ENCODE measurements at places on chromosomes 4 and X.

GRCh38 chr4:184818216-184818564 lies 7.6 kb downstream of the ACSL1 start:
- no peak for DNase-seq

- DNase-seq: no peak
Measured at GRCh38 chr4:4269331-4269731, 20.6 kb downstream of the LYAR start.

DNA sequence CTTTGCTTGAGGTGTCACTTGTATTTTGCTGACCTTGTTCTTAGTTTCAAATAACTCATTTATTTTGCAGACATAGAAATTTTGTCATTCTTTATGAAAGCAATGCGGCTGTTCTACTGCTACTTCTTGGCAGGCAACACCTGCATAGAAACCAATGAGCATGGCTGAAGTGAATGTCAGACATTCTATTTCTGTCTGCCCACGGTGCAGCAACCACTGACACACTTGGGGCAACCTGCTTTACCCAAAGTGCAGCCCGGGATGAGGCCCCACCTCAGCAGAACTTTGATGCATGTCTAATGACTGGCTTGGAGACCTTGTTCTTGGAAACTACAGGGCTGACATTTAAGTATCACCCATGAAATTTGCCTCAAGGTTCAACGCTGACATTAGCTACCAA lies 93.6 kb downstream of the RBM47 start:
- DNase-seq: no peak

DNA sequence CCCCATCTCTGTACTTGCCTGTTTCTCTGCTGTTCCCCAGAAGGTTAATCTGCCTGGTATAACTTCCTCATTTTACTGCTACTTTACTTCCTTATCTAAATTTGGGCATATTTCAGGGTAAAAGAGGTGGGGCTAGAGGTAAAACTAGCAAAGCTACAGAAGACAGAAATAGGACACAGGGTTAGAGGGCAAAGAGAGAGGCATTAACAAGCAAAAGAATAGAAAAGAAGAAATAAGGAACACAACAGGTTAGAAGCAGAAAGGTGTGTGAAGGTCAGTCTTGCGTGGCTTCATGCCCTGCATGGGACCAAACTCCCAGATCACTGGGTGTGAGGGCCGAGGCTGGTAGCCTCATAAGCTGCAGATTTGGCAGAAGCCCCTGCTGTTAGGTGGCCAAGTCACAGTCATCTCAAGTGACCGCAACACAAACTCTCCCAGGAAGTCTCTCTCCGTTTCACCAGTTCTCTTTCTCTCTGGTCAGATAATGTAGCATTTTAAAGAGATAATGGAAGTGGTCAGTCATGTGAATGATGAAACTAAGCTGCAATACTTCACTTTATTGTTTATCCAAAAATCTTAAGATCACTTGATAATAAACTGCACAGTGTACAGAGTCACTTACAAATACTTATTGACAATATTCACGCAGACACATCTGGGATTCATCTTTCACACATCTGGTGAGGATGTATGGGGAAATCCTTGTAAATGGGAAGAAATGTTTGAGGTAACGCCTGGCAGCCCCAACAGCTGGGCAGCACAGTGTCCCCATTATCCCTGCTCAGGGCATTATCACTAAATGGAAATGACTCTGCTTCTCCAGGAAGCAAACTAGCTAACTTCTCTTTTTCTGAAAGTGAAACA lies 16.4 kb downstream of the TMEM154 start:
- no peak for DNase-seq

DNA sequence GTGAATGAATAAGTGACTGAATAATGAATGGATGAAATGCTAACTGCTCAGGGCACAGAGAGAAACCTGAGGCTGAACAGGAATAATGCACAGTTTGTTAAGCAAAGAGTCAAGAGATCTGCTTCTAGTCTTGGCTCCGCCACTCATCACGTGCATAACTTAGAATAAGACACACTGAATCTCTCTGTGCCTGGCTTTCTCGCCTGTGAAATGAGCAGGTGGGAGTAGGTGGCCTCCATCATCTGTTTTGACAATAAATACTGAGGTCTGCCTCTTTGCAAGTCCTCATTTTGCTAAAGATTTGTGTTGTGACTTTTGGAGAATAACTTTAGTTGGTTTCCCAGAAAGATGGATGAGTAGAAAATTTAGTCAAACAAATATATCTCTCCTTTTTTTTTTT lies 318.0 kb downstream of the FBXW7 start:
- no peak for DNase-seq

DNA sequence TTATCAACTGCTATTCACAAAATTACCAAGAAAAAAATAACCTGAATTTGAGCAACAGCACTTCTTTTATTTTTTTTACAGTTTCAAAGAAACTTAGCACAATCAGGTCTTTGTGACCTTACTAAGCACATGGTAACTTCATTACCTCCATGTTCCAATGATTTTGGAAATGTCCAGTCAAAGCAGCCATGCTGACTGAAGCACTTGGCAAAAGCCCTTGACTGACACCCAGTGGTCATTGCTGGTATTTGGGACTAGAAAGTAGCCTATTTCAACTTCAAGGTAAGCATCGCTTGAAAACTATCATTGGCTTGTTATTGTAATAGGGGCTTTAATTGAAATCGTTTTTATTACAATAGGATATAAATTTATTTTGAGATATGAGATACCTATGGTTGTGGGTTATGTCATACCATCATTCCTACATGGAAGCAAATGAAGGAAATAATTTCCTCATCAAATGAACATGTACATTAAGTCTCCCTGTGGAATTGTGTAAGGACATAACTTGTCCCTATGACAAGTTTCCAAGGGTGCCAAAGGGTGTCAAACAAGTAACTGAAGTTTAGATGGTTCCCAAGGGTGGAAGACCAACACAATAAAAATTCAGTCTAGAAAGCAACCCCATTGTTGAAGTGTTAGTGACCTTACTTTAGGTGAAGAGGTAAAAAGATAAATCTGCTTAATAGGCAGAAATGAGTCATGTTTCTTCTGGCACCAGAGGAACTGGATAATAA lies 15.2 kb upstream of the ANXA10 start:
- DNase-seq: peak; percentile 37

DNA sequence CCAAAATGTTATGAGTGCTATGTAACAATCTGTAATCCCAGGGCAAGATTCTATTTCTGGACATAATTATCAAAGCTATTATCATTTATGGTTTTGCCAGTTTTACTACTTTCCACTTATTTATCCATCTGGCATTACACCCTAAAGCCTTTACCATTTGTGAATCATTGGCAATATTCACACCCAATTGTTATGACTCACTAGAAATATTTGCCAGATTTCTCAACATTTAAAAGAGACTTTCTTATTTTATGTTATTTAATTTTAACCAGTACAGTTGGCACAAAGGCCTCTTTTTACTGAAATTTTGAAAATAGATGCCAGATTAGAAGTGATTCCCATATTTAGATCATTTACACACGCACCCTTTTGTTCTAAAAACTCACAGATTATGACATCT lies 242.7 kb upstream of the WDFY3 start:
- DNase-seq: no peak

DNA sequence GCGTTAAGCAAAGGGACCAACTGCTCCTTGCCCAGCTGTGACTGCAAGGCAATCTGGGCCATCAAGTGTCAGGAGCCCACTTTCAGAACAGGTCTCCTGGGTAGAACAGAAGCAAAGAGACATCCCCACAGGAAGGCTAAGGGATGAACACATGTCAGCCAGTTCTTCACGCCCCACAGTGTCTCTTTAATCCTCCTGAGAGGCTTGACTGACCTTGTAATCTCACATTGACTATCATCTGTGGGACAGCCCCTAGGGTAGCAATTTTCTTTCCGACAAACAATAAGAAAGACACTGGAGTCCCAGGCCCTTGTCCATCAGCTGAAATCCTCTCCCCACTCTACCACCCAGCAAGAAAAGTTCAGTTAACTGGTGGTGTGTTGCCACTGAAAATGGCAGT lies 1.0 kb downstream of the CHRDL1 start:
- no peak for DNase-seq

GRCh38 chr4:37440501-37440900 lies 196.0 kb downstream of the NWD2 start:
- no peak for DNase-seq

DNA sequence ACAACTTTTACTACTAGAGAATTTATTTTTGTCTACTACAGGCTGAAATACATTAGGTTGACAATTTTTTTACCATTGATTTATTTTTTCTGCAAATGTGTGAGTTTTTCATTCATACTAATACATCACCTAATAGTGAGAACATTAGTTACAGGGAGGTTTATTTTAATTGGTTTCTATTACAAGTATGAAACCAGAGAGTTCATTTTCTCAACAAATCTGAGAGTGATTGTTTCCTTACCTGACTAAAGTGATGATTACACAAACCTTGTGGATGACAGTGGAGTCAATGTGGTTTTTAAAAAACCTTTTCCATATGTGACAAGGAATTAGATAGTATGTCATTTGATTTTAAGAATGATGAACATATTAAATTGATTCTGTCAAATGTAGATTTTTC lies 227.4 kb downstream of the PALLD start:
- no peak for DNase-seq

DNA sequence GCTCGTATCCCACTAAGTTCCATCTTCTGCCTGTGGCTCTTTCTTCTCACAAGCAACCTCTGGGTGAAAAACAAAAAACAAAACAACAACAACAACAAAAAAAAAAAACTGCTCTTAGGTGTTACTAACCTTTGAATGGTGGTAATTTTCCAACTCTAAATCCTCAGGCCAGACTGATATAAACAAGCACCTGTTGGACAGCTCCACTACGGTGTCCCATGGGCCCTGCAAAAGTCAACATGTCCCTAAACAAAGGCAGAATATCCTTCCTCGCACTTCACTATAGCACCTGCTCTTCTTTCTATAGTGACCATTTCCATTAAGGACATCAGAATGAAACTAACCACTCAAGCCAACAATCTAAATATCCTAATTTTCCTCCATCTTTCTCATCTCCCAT lies 54.6 kb upstream of the PARM1 start:
- DNase-seq: no peak

DNA sequence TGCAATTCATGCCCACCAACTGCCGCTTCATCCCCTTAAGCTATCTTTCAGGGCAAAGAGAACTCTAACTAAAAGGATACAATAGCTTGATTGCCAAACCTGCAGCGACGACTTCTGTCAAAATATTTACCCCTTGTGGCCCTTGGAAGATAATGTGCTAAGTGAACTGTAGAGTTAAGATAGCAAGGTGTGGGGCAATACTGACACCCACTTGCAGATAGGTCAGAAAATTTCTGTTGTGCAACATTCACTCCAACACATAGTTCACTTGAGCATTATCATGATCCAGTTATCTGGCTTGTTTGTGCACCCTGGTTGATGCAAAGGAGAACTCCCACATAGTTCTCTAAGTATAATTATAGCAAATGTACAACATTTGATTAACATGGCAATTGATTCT lies 55.6 kb downstream of the RHOXF2B start:
- DNase-seq: no peak

- no peak for DNase-seq
Measured at GRCh38 chr4:103365285-103365684, 167.1 kb upstream of the CENPE start.

DNA sequence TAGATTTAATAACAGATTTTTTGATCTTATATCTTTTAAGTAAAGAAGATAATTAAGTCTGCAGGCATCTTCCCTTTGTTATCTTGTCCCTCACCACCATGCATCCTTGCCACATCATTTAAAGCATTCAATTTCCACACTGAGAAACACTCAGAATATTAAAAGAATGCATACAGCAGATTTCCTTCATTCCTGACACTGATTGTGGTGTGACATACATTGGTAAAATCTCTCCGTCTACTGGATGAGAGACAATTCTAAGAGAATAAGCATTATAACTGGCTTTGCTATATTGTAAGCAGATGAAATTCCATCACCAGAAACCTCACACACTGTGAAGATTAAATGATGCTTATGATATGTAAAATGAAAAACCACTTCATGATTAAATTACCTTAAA lies 97.4 kb upstream of the TRPC5OS start:
- DNase-seq: no peak

DNA sequence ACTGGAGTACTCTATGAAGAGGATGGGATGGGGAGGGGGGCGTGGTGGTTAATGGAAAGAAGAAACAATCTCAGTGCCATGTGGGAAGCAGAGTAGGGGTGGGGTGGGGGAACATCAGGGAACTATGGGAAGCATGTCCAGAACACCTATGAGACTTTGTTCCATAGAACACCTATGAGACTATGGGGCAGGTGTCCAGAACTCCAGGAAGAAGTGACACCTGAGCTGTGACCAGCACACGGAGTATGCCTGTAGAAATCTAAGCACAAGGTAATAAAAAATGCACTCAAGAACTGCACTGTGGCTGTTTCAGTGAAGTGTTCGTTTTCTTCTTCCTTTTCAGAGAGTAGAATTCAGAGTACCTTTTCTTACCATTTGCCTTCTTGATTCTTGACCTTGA lies 704.8 kb upstream of the TENM3 start:
- no peak for DNase-seq

GRCh38 chr4:75724867-75725724 lies 719 bp downstream of the USO1 start:
- DNase-seq: peak; percentile 34

DNA sequence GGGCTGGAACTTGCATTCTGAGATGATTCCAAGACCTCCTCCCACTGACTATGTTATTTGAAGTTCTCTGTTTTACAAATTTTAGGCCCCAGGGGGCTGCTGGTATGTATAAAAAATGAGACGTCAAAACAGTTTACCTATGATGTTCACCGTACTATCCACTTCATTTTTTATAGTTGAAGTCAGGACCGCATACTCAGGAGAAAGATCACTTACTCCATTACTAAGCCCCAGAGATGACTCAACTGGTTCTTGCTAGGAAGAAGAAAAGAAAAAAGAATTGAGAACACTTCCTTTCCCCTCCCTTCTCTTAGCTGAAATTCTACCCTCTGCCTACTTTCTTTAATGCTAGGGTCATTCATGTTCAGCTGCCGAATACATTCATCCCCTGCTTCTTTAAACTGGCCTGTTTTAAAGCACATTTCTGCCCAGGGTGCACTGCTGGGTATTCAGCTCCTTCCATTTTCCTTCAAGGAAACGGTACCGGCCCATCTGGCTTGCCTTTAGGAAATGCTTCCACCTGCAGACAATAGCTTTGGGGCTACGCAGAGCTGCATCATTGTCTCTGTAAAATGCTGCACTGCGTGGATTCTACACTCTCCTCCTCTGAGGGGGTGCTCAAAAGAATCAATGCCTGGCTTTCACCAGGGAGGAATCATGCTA lies 66.2 kb downstream of the IRF2 start:
- no peak for DNase-seq

GRCh38 chrX:73076838-73077237 lies 2.5 kb downstream of the PABPC1L2A start:
- no peak for DNase-seq

DNA sequence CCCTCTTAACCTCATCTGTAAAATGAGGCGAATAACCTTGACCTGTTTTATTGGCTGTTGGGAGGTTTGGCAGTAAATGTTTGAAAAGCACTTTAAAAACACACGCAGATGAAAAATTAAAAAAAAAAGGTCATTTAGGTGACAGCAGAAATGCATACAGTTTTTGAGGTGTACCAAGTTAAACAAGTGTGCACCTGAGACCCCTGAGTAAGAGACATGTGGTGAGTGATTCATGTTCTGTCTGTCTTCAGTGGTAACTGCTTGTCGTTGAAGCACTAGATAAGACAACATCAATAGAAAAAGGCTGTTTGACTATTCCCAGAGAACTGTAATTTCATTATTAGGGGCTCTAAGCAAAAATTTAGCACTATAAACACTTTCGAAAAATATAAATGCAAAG lies 608.4 kb upstream of the PITX2 start:
- DNase-seq: no peak

- no peak for DNase-seq
Measured at GRCh38 chr4:185464183-185464582, 7.3 kb downstream of the CCDC110 start.

GRCh38 chrX:17359500-17359899 lies 15.5 kb upstream of the NHS start:
- no peak for DNase-seq

Measured in NCI-H345 (cell line).